ENCODE measurements at places on chromosomes 6 and 20.

DNA sequence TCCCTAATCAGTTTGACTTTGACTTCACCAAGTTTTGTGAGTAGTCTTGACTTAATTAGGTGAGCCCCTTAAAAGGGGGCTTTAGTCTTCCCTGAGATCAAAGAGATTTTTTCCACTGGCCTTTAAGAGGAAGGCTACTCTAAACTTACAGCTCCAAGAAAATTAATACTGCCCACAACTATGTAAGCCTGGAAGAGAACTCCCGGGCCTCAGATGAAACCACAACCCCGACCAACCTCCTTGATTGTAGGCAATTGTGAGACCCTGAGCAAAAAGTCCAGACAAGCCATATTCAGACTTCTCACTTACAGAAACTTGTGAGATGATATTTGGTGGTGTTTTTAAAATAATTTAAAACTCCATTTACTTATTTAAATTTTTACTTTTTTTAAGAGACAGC, 18.1 kb downstream of the SNX3 start:
- no peak for ATAC-seq

GRCh38 chr6:98808541-98809210, 25.7 kb upstream of the POU3F2 start:
- ATAC-seq = no peak

DNA sequence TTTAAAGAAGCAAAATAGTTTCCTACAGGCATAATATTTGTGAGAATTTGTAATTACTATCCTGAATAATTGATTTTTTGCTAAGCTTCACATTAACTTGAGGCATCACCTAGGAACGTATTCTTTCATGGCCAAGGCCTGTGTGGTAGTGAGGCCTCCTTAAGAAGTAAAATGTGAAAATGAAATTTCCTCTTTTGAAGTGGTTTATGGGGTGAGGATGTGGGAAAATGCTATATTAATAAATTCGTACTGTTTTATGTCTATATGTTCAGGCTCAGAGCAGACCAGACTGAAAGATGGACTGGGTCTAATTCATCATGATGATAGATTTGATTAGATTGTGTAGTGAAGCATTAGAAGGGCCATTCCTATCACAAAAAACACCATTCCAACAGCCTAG, 33.1 kb downstream of the MYLIP start:
- no peak for ATAC-seq

DNA sequence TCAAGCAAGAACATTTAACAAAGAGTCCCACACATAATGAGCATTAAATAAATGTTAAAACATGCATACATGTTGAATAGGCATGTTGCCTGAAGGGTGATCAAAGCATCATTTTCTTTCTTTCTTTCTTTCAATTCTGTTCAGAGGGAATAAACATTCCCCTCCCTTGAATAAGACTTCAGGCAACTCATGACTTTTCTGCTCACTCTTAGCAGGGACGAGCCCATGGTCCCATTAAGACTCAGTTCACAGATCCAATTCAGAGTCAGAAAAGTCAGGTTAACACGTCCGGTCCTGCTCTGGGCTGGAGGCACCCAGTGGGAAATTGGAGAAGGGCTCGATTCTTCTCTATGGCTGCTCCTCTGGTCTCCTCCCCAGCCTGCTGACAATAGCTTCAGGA, 181.7 kb downstream of the ZNF217 start:
- no peak for ATAC-seq

- no peak for ATAC-seq
Observed at GRCh38 chr6:146583966-146584365, 14.8 kb upstream of the ADGB start.

- ATAC-seq = no peak
Observed at GRCh38 chr20:15817351-15817750, 755.9 kb downstream of the KIF16B start.

DNA sequence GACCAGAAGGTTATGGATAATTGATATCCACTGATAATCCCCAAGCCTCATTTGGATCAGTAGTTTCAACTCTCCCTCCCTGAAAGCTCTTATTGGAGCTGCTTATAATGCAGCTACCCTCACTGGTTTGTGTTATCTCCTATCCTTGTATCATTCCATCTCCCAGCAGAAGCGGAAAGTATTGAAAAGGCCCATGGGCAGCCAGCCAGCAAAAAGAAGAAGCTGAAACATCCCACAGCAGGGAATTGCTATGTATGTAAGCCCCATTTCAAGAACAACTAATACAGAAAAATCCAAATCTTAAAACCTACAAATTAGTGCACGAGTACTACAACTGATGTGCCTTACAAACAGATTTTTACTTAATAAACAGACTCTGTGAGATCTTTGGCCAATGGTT, 269.0 kb upstream of the ECI2 start:
- ATAC-seq = no peak
